ENCODE measurements at places on chromosomes 5 and 9.

DNA sequence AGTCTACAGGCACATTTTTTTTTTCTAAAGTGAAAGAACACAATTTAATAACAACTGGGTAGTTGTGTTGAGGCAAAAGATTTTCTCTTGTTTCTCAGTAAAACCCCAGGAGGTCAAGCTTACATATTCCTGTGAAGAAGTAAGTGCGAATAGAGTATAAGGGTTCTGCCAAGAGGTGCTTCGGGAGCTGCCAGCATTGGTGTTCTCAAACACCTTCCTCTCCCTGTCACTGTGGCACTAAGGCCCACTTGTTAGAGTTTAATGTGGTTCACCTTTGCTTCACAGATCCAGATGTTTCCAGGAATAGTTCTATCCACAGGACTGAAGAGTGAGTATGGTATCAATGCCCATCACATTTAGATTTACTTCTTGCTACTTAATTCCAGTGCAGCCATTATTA is 91.7 kb upstream of the C6 start:
- DNase-seq = no peak

DNA sequence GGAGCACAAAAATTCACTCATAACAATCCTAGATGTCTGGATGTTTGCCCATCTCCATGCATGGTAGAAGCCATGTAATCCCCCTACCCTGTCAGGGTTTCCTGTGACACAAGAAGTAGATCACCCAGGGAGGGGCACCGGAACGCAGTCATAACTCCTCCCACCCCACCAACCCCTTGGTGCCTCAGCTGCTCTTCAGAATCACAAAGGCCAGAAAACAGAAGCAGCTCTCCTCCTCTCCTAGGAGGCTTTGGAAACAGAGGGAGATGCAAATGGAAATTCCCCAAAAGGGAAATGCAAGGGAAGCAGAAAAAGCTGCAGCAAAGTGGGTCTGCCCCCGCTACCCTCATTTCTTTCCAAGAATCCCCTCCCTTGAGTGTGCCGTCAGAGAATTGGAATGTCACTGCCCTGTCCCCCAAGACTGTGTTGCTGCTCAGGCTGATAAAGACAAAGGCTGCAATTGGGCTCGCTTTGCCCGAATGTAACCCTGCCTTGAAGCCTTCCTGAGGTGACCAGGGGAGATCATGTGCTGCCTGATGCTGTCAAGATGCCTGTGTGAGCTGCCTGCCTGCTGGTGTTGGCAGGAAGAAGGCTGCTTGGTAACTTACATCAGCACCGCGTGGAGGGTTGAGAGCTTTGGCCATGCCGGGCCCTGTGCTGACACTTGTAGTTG is 65.5 kb upstream of the ABCA1 start:
- DNase-seq = no peak

DNA sequence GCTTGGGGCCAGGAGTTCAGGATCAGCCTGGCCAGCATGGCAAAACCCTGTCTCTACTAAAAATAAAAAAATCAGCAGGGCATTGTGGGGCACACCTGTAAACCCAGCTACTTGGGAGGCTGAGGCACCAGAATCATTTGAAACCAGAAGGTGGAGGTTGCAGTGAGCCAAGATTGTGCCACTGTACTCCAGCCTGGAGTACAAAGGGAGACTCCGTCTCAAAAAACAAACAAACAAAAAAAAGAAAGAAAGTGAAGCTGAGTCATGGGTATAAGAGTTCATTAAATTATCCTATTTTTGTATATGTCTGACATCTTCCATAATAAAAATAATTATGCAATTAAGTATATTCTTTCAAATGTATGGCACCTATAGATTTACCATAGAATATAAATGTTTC is 37.2 kb downstream of the CHD1 start:
- DNase-seq = no peak

DNA sequence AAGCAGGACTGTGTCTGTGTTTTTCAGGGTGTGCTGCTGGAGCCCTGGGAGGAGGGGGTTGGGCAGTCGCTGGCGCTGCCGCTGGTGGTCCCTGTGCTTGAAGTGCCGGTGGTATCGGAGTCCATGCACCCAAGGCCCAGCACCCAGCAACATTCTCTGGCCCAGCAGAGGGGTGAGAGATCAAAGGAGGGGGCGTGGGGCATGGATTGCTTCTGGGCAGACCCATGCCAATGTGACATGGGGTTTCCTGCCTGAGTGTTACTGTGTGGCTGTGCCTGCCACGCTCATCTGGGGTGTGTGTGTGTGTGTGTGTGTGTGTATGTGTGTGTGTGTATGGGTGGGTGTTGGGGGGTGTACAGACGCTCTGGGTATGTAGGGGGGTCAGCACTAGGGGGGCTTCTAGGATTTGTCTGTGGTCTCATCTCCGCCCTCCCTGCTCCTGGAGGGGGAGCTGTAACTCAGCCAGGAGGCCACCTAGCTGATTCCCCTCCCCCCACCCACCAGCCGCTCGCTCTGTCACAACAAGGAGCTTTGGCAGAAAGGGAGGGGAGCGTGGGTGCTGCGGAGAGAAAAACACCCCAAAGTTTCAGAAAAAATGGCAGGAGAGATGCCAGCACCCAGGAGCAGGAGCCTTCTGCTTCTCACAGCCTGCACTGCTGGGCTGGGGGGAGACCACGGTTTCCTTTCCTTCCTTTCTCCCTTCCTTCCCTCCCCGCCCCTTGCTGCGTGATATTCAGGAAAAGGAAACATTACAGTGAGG is 35.9 kb upstream of the HSPA9 start:
- DNase-seq = no peak

DNA sequence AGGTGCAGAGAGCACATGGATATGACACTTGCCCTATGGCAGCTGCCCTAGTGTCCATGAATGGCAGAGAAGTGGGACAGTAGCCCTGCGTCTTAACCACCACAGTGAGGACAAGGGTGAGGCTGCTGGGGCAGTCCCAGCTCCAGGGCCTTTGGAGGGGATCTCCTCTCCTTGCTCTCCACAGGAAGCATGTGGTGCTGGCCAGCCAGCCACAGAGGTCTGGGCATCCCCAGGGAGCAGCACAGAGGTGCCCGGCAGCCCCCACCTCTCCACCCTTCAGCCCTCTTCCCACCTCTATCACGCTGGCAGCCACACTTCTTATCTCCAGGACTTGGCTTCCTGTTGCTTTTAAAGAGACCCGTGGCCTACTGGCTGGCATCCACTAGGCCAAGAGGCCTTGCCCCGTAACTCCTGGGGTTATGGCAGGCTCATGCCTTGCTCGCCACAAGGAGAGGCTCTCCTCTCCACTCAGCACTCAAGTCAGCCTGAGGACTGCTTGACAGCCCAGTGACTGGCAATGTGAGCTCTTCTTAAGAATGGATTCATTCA is 21.9 kb downstream of the CSF2 start:
- DNase-seq = no peak

DNA sequence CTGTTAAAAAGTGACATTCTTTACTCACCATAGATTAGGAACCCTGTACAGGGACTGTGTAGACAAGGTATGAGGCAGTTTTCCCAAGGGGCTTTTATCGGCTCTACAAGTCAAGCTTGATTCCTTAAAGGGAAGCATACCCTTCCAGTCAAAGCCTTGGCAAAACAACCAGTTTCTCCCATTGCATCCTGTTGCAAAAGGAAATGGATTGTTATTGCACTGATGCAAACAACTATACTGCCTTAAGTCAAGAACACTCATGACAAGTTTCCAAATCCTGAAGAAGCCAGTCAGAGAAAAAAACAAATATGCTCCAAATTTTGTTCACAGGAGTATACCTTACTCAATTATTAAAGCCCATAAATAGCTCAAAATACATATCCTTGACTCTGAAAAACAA is 67.5 kb downstream of the RGMB start:
- no peak for DNase-seq

GRCh38 chr5:95826949-95827891 is 4.7 kb upstream of the GLRX start:
- DNase-seq = no peak

- DNase-seq = no peak
Measured at GRCh38 chr5:3022665-3023064, 271.2 kb upstream of the IRX2 start.

DNA sequence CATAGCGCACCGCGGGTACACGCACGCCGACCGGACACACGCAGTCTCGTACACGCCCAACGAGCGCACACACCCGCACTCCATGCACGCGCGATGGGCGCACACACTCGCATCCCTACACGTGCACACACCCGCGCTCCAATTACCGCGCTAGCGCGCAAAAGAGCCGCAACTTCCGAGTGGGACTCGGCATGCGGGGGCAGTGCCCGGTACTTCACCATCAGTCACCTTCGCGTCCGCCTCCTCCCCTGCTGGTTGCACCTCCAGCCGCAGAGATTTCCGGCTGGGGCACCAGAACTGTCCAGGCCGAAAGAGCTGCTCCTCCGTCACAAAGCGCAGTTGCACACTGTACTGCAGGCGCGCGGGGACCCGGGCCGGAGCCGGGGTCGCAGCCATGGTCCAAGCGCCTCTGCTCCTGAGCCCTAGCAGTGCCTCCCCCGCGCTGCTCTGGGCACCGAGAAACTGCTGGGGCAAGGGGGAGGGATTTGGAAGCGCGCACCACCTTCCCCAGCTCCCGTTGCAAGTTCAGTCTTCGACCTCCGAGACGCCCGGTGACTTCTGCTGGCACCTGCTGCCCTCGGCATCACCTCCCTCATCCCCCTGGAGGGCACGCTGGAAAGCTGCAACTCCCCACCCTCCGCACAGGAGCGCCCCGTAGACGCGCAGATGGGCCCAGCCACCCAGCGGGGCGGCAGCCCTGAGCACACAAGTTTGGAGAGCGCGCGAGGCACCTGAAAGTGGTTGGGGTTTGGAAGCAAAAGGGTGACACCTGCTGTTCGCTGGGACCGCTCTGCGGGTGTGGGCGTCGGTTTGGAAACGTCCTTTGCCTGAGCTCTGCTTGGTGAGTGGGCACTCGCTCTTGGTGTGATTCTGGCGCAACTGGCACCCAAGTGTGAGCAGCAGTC is 337.4 kb upstream of the PUM3 start:
- DNase-seq = no peak

DNA sequence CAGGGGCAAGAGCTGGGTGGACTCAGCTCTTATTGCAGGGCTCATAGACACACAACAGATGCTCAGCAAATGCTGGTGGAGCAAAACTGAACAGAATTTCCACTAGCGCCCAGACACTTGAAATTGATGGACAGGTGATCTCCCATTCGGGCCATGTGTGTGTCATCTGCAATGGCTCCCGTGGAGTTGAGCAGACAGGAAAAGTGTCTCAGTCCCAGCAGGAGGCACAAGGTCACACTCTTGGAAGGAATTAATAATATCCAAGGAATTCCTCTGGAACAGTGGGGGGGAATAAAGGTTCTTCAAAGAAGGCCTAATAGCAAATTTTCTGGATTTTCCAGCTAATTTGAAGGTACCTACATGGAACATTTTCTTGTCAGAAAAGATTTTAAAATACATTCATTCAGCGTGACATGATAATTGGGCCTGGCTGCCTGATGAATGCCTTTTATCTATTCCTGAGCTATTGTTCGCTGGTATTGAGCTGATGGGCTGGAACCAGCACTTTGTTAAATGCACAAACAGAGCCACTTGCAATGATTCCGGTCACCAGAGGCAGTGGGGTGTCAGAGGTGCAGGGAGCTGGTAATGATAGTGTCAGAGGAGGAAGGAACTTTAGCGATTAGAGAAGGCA is 31.5 kb upstream of the ALDH1B1 start:
- DNase-seq = no peak

DNA sequence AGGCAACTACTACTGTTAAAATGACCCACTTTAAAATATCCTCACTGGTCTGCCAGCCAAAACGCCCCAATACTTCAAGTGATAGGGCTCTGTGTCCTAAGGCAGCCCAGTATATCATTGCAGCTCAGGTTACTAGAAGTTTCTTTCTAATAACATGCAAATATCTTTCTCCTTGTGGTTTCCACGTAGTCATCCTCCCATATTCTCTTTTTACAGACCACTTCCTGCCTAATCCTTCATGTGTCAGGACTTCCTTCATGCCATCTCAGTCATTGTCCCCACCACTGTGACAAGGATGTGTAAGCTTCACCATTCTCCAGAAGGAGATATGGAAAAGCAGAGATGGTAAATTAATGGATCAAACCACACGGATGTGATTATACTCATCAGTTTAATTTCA is 813.7 kb downstream of the MAT2B start:
- no peak for DNase-seq

Data from SW 1271 (cell line).